ENCODE measurements at places on chromosomes 2 and 18.

DNA sequence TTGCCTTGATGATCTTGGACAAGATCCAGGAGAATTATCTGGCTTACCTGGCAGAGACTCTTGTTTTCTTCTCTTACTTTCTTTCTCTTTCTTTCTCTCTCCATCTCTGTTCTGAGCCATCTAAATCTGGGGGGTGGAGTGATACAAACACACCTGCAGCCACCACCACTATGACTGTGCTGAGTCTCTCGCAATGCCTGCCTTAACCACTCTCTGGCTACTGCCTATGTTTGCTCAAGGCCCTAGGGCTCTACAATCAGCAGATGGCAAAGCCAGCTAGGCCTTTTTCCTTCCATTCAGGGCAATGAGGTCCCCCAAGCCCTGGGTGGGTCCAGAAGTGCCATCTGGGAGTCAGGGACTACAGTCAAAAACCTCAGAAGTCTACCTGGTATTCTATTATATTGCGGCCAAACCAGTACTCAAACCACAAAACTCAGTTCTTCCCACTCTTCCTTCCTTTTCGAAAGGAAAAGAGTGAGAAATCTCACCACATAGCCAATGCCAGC is 978.9 kb upstream of the NXPH2 start:
- DNase-seq: no peak

DNA sequence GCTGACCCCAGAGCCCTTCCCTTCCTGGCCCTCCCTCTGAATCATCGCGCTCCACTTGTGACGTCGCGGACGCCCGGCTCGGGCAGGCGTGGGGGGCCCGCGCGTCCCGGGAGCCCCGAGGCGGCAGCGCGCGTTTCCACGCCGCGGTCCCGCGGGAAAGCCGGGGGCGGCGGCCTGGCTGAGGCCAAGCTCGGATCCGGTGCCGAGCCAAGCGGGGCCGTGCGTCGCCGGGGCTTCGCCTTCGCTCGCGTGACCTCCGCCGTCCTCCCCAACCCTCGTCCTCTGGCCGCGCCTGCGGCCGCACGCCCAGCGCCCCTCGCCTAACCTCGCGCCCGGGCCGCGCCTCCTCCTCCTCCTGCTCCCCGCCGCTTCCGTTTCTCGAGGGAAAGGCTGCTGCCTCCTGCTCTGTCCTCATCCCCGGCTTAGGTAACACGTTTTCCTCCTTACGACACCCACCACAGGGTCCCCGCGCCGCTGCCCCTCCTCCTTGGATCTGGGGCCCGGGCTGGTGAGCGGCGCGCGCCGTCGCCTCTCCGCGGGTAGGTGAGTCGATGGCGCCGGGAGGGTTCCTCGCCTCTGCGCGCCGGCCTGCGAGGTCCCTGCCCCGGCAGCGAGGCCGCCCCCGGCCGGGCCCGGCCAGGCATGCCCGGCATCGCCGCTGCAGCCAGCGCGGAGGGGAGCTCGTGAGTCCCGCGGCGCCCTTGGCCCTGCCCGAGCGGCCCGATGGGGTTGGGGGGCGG is at the start of gene INPP1:
INPP1 (plus strand) TSS at position 54 of the 740 bp plus-strand sequence. CDS start 16,514 bp downstream, outside the sequence.
- peak; percentile 88 for DNase-seq

- DNase-seq: no peak
Measured at GRCh38 chr2:230330725-230331124, 3.7 kb downstream of the SP140L start.

- DNase-seq: no peak
Measured at GRCh38 chr2:179541586-179541985, 277.0 kb upstream of the SESTD1 start.

- no peak for DNase-seq
Measured at GRCh38 chr2:236545814-236546480, 23.7 kb upstream of the ACKR3 start.

DNA sequence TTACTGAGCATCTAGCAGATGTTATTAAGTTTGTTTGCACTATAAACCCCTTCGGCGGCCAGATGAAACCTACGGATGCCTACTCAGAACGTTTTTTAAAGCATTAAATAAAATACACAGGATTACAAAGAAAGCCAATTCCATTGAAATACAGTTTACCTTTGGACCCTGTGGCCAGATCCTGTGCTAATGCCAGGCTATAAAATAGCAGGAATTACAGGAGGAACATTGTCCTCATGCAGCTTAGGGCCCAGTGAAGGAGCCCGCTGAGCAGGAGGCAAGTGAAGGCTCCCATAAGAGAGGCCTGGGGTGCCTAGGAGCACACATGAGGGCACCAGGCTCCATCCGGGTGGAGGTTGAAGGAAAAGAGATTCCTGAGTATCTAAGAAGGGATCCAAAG is 310.4 kb downstream of the MTX2 start:
- no peak for DNase-seq

- no peak for DNase-seq
Measured at GRCh38 chr2:44211183-44211582, 42.5 kb downstream of the PPM1B start.

- DNase-seq: no peak
Measured at GRCh38 chr2:65545837-65546805, 113.7 kb upstream of the SPRED2 start.

DNA sequence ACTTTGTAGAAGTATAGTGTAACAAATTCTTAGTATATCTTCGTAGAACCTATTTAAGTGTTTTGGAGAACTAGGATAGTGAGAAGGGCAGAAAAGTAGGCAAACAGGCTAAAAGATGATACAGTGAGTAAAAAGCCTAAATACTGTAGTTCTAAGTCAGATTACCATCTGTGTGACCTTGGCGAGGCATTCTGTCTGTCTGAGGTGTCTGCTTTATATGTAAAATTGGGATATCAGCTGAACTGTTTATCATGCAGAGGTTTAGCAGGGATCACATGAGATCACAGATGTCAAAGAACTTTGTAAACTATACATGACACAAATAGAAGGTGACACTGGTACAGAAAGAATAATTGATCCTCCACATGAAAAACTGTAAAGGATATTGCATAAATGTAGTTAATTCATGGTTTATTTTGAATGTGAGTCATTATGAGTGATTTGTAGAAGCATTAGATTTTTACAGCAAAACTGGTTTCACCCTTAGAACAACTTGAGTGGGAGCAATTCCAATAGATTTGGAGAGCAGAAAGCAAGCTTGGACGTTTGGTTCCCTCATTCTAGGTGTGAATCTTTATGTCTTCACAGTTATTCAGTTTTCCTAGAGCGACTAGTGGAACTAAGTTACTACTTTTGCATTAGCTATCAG is 41.9 kb downstream of the TAF1B start:
- DNase-seq: no peak

DNA sequence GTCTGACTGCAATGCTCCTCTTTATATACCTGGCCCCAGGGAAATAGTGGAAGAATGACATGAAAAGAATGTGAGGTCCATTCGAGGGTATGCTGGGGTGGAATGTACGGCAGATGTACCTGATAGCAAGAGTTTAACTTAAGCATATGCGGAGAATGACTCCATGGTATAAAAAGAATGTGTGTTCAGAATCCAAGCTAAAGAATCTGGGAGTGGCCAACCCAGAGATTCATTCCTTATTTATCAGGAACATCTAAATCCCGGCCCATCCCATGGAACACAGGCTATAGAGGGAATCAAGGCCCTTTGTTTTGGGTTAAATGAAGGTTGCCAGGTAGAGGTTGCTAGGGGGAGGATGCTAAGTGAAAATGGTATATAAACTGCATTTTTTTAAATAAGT is 150.0 kb downstream of the ZNF385B start:
- no peak for DNase-seq

GRCh38 chr18:10213526-10213925 is 240.9 kb upstream of the APCDD1 start:
- DNase-seq: no peak

GRCh38 chr2:235382601-235383000 is 111.2 kb upstream of the AGAP1 start:
- no peak for DNase-seq

DNA sequence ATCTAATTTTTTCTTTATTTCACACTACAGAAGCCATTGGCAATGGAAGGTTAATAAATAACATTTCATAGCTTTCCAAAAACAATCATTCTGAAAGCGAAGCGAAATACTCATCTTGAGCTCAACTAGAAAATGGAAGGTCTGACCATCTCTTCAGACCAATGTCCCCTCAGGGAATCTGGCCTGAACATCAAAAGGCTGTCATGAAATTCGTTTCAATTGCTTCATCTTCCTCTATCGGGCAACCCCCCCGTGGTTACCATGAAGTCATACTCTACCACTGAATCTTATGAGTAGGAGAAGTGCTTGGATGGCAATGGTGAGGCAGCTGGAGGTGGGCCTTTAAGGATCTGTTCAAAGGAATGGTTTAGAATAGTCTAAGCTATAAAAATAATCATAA is 22.9 kb upstream of the CYTIP start:
- no peak for DNase-seq

GRCh38 chr2:10137053-10137843 is 14.7 kb downstream of the RRM2 start:
- DNase-seq: no peak

- no peak for DNase-seq
Measured at GRCh38 chr2:147917161-147917560, 72.3 kb downstream of the ACVR2A start.

DNA sequence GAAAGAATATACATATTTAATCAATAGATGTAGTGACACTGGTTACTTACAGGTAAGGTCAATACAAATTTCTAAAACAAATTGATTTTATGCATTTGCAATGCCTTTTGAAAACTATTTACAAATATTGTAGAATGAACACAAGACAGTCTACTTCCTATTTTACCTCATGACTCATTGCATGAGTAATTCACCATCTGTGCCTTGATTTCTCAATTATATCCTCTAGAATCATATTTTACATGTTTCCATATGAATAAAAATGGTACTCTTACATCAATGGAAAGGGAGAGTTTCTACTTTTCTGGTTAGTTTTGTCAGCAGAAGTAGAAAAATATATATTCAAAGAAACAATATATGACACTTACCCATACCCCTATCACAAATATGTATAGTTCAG is 203.8 kb upstream of the CDH7 start:
- no peak for DNase-seq

DNA sequence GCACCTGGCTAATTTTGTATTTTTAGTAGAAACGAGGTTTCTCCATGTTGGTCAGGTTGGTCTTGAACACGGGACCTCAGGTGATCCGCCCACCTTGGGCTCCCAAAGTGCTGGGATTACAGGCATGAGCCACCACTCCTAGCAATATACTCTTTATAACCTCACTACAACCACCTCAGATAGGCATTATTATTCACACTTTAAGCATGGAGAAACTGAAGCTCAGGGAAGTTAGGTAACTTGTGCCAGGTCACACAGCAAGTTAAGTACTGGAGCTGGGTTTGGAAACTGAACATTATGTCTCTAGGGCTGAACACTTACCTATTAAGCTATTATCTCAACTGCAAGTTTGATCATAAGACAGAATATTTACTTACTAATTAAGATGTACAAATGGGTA is 42.6 kb upstream of the ACTR2 start:
- no peak for DNase-seq

- no peak for DNase-seq
Measured at GRCh38 chr2:71929482-71929772, 218.2 kb downstream of the CYP26B1 start.

- no peak for DNase-seq
Measured at GRCh38 chr2:197677056-197677455, 1.7 kb upstream of the RFTN2 start.

DNA sequence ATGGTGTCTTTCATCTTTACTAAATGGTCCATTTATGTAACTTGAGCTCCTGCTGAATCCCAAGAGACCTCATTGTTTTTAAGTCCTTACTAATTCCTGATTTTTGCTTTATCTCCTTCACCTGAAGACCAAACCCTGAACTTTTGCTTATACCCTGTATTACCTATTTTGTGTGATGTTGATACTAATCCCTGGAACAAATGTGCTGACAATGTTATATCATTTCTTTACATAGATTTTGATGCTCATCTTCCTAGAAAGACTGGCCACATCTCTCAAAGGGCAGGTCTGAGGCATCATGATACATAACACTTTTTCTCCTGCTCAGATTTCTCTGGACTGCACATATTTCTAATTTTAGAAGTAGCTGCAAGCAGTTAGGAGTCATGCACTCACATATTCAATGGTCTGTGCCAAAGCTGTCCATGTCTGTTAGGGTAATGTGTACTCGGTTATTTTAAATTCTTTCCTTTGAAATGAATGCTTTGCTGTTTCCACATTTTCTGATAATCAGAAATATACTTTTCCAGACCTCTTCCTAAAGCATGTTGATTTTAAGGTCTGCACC is 427.9 kb upstream of the HNRNPA3 start:
- DNase-seq: no peak

DNA sequence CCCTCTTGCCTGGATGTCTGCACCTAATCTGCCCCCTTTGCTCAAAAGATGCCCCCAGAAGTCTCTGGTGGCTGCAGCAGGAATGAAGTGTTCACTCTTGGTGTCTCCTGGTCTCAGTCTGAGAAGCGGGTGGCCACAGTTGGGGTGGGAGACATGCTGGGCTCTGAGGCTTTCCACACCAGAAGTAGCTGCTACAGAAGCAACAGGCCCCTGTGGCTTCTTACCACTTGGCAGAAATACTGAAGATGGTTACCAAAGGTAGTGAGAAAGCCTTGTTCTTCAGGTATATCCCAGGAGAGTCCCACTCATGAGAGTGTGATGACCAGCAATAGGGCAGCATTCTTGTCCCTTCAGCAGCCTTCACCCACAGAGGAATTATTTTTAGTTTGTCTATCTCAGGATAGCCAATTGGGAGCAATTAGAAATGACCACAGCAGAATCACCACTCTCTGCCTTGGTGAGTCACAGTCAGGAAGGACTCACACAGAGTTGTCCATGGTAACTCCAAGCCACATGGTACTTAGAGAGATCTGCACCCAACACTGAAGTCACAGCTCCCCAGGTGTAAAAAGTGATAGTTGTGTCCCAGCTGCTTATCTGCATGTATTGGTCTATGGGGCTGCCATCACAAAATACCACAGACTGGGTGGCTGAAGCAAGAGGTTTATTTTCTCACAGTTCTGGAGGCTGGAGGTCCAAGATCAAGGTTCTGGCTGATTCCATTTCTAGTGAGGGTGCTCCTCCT is 169.8 kb upstream of the ID2 start:
- no peak for DNase-seq

- no peak for DNase-seq
Measured at GRCh38 chr2:205471776-205472175, 210.5 kb upstream of the NRP2 start.

Data from eye (tissue), 1 donor.